Suppressor macrophage treated with lipopolysaccharide for 1 hour (primary cell): ENCODE measurements at places on chromosomes 5 and 9.

DNA sequence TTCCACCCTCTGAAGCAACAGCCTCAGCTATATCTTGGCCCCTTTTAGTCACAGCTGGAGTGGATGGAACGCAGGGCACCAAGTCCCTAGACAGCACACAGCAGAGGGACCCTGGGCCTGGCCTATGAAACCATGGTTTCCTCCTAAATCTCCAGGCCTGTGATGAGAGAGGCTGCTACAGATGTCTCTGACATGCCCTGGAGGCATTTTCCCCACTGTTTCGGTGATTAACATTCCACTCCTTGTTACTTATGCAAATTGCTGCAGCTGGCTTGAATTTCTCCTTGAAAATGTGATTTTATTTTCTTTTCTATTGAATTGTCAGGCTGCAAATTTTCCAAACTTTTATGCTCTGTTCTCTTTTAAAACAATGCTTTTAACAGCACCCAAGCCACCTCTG is 384.8 kb downstream of the PRR16 start:
- DNase-seq, result no peak

DNA sequence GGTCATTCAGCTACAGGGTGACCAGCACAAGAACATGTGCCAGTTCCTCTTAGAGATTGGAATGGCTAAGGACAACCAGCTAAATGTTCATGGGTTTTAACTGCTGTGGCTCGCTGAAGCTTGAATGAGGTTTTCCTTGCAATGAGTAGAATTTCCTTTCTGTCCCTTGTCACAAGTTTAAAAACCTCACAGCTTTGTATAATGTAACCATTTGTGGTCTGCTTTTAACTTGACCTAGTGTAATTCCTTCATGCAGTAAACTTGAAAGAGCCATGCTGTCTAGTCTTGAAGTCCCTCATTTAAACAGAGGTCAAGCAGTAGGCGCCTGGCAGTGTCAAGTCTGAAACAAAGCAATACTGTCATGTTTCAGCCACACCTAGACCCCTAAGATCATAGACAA is 181.3 kb upstream of the DMRT1 start:
- DNase-seq, result no peak

DNA sequence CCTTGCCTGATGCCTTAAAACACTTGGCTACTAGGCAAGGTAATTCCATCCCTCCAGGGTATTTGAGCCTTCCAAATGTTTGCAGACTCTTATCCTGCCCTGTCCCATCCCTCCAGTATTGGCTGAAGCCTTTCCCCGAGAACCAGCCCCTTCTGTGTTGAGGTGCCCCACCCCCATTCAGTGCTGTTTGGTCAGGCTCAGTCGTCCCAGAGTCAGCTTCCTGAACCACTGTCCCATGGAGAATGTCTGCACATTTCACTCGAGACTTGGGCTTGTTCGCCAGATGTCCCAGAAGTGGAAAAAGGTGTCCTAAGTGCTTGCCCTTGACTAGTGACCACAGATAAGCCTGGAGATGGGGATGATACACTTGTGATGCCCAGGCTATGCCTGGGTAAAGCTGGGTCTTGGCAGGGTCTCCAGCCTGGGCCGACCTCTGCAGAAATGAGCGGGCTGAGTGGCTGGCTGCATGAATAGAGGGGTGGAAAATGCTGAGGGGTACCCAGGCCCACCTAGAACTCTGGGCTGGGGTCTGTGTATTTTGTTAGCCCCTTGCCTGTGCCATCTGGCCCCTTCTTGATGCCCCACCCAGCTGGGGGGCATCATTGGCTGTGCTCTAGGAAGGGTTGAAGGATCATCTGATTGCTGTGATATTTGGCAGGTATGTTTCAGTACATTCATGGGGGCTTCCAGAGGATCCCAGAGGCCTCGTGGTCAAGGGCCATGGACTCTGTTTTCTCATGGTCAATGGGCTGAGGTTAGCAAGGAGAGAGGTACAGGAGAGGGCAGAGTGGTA is 178.4 kb downstream of the MACROH2A1 start:
- no peak for DNase-seq

DNA sequence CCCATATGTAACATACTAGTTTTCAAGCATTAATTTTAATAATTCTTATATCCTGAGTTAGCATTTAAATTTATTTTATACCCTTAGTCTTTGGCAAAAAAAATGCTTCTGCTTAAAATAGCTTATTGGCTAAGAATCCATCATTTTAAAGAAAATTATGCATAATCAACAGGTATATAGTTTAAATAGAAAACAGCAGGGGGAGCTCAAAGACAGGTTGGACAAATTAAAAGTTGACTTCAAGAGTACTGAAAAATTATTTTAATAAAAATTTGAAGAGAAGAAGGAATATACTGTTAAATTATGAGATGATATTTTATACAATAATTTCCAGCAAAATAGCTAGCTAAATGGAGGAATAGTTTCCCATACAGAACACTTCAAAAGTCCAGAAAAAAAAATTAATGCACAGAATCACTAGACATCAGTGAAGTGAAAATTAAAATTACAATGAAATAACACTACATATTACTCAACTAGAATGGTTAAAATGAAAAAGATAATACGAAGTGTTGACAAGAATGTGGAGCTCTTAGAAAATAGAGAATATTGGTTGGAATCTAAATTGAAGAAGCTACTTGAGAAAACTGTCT is 387.1 kb downstream of the PDE4D start:
- peak; percentile 65 for DNase-seq

DNA sequence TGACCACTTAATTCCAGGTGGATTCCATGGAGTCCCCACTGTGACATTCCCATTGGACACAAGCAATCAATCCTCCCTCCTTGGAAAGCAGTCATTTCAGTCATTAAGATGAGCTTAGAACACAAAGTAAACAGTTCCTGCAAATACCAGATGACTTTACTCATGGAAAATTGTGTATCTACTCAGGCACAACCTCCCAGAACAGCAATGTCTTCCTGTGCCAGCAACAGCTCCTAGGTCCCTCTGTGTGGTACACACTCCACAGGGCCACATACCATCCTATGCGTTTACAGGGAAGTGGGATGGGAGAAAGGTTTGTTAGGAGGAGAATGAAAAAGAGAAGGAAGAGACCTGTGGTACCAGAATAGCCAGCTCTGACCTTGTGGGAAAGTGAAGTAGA is 53.7 kb downstream of the MTMR12 start:
- no peak for DNase-seq

GRCh38 chr5:74384851-74385250 is 255.7 kb downstream of the ENC1 start:
- no peak for DNase-seq

DNA sequence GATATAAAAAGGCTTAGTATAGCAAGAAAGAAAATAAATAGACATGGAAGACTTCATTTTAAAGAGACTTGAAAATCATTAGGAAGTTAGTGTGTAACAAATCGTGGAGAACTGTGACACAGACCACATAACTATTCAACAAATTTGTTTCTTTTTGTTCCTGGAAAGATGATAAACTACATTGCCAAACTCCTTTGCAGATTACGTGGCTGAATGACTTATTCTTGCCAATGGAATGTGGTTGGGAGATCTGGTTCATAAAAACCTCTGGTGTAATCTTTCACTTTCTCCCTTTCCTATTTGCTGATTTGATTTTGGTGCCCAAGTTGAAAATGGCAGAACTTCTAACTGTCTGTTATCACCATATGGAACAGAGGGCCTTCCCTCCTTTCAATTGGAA is 328.9 kb upstream of the MEF2C start:
- DNase-seq, result no peak

DNA sequence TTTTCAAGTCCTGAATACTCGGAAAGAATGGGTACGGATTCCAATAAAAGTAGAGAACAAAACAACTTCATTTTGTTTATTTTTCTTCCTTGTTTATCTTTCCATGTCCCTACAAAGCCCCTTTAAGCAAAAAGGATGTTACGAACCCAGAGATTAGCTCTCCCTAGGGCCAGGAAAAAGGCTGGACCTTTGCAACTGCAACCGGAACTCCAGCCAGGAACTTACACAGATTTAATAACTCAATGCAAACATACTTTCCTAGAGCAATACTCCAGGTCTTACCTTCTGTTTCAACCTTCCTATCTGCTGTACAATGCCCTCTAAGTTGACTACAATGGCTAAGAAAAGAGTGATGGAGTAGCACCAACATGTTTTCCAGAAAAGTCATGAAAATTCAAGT is 7.0 kb downstream of the DENND1A start:
- DNase-seq, result no peak

DNA sequence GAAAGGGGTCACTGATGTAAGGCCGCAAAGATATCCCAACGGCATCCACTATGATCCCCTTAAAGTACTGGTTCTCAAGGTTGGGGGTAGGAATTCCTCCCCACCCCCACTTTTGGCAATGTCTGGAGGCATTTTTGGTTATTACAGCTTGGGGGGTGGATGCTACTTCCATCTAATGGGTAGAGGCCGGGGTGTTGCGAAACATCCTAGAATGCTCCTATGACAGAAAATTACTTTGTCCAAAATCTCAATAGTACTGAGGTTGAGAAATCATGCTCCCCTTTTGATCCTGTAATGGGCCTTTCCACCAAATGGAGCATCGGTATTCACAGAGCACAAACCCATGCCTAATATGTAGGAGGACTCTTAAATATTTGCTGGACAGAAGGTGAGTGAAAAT is 20.8 kb upstream of the TCERG1 start:
- DNase-seq, result no peak
